ENCODE measurements at places on chromosomes 1 and 21.

DNA sequence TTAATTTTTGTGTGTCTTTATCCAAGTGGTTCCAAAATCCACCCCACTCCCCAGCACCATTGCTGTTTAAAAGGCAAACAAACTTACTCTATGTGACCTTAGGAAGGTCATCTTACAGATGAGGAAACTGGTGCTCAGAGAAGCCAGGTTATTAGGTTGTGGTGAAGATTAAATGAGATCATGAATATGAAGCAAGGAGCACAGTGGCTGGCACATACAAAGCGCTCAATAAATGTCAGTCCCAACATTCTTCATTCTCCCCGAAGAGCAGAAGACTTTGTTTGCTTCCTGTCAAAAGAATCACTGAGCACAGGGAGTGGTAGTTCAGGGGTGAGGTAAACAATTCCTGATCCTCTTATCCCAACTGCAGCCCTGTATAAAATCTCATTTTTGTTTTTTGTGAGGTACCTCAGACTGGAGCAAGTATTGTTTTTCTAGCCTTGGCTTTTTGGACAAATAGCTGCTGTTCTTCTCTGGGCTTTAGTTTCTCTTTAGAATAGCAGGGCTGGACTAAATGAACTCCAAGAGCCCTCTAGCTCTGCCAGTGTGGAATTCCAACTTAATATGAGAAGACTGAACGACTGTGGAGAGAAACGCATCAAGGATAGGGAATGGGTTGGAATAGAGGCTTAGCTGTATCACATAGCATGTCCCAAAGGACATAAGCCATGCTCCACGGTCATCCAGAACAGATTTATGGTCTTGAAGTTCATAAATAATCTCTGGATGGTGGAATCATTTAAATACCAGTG lies 455.3 kb upstream of the USP24 start:
- DNase-seq, result no peak

DNA sequence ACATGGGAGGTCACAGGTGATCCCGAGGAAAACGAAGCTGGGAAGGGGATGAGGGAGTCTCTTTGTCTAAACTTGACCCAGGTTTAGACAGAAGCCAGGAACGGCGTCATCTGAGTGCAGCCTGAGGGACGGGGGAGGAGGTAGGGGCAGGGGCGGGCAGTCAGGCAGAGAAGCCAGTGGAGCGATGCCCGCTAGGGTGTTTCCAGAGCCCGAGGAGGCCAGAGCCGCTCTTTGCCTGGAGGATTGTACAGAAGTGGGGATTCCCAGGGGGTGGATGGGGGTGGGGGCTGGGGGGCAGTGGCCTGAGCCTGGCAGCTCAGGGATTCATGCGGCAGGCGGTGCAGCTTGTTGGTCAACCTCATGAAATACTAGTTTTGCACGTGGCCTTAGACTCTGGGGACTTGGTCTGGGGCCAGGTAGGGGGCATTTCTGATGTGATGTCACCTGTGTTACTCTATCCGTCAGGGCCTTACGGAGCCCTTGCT lies 58.4 kb downstream of the VPS26C start:
- no peak for DNase-seq

DNA sequence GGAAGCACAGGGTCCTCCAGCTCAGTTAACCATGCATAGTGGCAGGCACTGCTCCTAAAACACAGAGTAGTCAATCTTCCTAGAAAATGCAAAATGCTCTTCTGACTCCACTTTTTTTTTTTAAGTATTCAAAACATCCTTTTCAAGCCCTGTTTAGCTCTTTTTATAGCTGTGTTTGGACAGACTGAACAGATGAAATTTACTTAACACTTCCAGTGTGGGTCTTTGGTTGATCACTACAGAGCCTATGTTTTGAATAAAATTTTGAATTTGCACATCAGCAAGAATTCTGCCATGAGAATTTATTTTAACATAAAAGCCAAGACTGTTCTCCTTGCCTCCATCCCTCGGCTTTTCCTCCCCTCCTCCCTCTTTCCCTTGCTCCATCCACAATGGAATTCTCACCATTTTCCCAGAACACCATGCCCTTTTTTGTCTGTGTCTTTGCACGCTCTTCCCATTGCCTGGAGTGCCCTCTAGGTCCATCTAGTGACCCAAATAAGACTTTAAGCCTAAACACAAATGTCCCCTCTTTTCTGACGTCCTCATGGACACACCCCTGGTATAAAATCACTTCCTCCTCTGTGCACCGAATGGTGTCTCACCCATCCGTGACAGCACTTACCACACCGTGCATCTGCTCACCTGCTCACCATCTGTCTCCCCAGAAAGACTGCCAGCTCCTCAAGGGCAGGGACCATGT lies 24.0 kb upstream of the CPT2 start:
- no peak for DNase-seq

GRCh38 chr1:186679924-186680244 lies 339 bp downstream of the PTGS2 start:
- no peak for DNase-seq

GRCh38 chr1:64133036-64133435 lies 70.4 kb upstream of the UBE2U start:
- DNase-seq, result no peak

DNA sequence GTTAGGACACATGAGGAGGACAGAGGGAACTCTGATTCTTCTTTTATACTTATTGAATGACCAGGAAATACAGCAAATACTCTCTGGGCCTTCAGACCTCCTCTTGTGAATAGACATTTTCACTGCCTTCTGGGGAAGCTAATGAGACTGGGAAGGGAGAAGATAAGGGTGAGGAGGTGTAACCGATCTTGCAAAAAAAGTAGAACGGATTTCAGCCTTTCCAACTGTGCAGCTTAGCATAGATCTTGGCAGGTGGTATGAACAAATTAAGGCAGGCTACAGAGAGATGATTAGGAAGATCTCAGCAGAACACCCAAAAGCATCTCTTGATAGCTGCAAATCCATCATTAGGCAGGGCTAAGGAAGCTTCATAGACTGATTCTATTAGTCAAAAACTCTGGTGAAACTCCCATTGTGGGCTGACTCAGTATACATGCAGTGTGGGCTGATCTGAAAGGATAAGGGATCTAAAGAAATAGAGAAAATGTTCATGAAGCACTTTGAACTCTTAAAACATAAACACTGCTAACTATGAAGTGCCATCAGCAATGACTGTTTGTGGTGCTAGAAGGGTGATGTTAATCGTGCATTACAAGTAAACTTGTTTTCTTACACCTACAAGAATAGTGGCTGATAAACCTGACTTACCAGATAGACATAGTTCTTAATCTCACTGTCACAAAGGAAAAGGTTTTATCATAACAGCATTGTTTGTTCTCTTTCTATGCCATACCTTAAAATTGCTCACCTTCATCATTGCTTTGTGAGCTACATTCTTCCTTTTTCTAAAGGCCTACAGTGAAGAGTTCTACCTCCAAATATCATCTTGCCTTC lies 85.5 kb upstream of the PALMD start:
- no peak for DNase-seq

- DNase-seq, result no peak
Observed at GRCh38 chr1:223077247-223077833, 65.7 kb downstream of the TLR5 start.

- DNase-seq, result no peak
Observed at GRCh38 chr1:15426492-15427279, 11.6 kb upstream of the CTRC start.

DNA sequence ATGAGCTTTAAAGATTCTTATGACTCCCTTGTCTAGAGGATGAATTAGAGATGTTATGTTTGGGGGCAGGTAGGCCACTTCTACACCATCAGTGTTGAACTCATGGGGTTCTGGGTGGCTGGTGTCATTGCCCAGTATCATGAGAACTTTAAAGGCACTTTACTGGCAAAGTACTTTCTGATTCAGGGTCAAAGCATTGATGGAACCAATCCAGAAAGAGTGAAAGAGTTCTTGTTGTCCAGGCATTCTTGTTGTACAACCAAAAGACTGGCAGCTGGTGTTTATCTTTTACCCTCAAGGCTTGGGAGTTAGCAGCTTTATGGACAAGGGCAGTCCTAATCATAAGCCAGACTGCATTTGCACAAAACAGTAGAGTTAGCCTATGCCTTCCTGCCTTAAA lies 673.0 kb downstream of the USP25 start:
- DNase-seq, result no peak

DNA sequence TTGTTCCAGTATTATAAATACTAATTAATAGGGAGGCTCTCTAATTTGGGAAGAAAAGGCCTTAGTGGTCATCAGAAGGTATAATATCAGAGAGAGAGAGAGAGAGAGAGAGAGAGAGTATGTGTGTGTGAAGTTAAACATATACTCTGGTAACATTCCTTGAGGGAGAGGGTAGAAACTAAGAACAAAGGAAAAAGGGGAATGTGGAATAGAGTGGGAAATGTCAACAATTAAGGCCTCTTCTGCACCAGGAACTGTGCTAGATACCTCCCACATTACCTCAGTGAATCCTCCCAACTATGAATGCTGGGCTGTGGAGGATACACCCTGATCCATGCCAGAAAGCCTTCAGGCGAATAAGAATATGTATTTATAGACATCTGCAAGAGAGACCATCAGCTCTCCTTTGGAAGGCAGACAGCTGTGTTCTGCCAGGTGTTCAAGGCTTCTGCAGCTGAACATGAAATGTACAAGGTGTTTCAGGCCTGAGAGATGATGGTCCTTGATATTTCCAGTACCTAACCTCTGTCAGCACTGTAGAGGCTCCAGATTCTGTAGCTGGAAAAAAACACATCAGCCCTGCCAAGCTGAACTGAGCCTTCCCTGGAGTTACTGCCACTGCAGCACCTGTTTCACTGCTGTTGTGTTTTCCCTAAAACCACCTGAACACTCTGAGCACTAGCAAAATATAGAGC lies 29.1 kb downstream of the TBX15 start:
- DNase-seq, result no peak

DNA sequence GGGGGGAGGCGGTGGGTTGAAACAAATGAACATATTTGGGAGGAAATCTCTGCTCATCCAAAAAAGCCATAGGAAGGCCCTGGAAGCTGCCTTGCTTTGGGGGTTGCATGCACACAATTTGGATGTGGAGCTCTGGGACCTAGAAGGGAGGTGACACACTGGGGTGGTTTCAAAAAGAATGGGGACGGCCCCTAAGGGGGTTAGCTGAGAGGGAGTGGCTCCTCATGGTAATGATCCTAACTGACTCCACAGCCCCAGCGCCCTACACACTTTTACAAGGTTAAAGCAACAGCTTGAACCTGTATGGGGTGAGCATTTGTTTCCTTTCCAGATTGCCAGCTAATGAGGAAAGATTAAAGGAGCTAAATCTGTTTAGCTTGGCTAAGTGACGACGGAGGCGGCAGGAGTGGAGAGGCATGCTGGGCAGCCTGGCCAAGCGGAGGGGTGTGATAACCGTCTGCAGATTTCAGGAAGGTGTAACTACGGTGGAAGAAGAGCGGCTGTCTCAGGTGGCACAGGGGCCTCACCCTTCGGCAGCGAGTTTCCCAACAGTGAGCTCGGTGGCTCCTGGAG lies 107.3 kb downstream of the RNF220 start:
- no peak for DNase-seq

DNA sequence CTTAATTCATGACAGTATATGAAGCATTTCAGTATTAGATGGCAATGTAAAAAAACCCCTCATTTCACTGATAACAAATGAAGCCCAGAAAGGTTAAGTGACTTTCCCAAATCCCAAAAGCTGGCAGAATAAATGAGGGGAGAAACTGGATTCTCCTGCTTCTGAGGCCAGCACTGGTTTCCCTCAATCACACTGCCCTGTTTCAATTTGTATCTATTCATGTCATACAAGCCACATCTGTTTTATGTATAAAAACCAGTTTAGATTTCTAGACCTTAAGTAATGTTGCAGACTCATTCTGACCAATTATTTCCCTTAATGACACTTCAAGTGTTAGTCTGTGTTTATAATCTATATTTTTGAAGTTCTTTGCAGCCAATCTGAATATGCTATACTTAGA lies 16.8 kb downstream of the PLPPR4 start:
- no peak for DNase-seq

DNA sequence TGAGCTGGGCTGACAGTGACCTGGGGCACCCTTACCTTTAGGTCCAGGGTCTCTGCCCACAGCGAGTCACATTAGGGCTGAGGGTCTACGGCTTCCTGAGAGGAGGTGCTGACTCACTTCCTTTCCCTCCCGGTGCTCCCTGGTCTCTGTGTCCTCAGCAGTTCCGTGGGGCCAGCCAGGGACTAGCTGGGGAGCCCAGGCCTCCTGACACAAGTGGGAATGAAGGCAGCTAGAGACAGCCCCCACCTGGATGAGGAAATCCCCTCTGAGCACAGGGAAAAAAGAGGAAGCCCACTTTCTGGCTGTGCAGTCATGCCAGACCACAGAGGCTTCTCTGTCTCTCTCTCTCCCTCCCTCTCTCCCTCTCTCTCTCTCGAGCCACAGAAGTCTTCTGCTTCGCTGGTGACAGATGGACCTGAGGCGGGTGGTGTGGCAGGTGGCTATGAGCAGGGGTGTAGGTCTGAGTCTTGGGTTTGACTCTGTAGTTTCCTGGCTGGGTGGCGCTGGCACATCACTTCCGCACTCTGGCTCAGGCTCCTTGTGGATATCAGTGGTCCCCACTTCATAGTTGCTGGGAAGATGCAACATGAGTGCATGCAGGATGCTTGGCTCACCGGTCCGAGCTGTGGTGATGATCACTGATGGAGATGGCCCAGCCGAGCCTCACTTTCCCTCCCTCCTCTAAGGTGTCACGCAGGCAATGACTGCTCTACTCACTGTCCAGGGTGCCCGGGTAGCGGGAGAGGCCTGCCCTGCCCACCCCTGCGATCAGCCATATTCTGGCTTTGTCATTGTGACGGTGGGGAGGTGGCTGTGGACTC lies 3.5 kb downstream of the SLC66A1 start:
- DNase-seq, result no peak

DNA sequence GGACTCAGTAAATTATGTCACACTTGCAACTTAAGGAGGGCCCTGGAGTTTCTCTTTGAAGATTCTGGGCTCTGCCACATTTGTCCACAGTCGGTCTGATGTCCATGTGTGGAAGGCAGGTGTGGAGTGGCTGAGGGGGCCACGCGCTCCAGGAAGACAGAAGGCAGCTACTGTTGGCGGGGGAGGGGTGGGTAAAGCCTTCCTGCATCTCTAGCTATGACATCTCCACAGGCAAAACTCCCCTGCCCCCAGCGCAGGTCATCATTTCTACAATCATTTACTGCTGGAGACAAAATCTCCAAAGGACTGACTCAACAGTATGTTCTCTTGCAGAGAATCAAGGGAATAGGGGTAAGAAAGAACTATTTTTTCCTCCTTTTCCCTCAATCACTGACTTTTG lies 11.4 kb upstream of the TSPEAR start:
- DNase-seq, result no peak

DNA sequence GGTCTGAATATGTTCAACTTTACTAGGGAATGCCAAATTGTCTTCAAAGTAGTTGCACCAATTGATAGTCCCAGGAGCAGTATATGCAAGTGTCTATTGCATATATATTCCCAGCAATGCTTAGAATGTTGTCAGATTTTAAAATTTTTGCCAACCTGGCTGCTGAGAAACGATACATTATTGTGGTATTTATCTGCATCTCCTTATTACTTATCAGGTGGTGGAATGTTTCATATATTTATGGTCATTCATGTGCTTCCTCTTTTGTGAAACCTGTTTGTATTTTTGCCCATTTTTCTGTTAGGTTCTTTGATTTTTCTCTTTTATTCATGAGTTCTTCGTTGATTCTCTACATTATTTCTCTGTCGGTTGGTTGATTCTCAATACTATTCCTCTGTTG lies 39.5 kb downstream of the COLGALT2 start:
- DNase-seq, result no peak

All from stimulated activated CD4-positive, alpha-beta T cell treated with anti-CD3 and anti-CD28 coated beads, Interleukin-2, amount 100 ng/mL, for 24 hours (primary cell).